MG63 (cell line): ENCODE measurements at places on chromosomes 5 and 9.
A peak's percentile ranks its signal among the peaks of the same experiment; 100 is the strongest.

- DNase-seq, result no peak
Measured at GRCh38 chr5:124034083-124034700, 522.2 kb downstream of the CSNK1G3 start.

- DNase-seq, result no peak
Measured at GRCh38 chr5:61491861-61492260, 159.8 kb downstream of the ZSWIM6 start.

DNA sequence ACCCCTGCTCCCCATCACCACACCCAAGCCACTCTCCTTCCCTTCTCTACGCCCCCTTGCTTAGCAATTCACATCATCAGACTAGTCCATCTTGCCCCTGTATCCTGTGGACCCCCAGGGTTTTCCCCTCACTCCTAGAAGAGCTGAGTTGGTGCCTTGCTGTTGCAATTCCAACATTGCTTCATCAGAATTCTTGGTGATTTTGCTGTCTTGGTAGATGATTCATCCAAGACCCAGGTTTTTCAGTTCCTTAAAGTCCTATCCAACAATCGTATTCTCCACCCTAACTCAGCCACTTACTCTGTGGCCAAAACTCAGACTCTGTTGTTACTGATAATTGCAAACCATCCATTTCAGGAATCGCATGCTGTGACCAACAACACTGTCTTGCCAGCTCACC, 21.4 kb upstream of the CCNJL start:
- no peak for DNase-seq

DNA sequence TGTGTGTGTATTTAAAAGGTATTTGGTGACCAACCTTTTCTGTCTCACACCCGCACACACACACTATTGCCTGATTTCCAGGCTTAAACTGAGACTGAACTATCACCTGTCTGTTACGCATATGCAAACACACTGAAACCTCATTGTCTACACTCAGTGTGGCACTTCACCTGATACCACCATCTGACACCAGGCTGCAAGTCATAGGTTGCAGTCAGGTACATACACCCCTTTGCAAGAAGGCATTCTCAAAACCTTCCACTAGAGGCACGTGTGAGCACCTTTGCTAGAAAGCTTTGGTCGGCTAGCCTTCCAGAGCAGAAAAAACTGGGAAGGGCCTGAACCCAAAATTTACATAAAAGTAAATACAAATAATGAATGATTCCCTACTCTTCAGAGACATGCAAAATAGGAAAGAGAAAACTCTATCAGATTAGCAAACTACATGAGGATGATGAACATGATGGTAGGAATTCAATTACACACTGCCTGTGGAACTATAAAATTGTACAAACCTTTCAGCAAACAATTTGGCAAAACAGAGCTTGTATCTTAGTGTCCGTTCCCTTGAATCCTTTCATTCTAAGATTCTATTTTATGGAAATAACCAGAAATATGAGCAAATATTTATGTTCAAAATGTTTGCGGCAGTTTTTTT, 5.9 kb upstream of the FOXD1 start:
- peak; percentile 36 for DNase-seq

- no peak for DNase-seq
Measured at GRCh38 chr9:31005086-31005665, 1379.3 kb upstream of the ACO1 start.
